ENCODE measurements at places on chromosomes 3 and 15.

DNA sequence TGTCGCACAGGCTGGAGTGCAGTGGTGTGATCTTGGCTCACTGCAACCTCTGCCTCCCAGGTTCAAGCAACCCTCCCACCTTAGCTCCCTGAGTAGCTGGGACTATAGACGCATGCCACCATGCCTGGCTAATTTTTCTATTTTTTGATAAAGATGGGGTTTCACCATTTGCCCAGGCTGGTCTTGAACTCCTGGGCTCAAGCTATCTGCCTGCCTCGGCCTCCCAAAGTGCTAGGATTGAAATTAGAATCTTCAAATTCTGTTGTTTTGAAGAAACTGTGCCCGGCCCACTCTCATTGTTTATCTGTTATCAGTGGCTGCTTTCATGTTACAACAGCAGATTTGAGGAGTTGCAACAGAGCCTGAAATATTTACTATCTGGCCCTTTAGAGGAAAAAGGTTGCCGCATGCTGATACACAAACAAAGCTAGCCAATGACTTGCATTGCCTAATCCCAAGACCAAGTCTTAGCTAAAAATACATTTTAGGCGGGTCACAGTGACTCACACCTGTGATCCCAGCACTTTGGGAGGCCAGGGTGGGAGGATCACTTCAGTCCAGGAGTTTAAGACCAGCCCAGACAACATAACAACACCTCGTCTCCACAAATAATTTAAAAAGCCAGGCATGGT is 43.2 kb upstream of the PPP4R2 start:
- no peak for DNase-seq

DNA sequence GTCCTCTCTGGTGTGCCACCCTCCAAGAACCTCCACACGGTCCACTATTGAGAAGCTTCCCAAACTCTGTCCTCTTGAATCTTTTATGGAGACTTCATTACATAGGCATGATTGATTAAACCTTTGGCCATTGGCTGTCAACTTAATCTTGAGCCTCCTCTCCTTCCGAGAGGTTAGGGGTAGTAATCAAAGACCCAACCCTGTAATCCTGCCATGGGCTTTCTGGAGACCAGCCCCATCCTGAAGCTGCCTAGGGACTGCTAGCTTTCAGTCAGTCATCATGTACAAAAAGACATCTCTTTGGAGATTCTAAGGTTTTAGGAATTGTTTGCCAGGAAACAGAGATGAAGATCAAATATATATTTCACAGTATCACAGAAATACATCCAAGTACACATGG is 37.0 kb downstream of the APH1B start:
- no peak for DNase-seq

DNA sequence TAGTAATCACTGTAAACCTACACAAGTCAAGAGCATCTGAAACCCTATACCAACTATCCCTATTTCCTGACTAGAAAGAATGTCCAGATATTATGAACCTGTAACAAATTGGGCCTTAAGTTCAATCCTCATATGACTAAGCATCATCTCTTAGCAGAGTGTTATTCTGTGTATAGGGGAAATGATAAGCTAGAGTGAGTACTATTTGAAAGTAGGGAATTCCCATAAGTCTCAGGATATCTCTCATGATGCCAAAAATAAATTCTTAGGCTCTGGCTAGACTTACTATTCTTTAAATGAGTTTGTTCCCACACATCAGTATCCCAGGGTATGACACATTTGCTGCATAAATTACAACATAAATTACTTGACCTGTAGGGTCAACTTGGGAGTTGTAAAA is 15.3 kb downstream of the MRPL47 start:
- DNase-seq = no peak

DNA sequence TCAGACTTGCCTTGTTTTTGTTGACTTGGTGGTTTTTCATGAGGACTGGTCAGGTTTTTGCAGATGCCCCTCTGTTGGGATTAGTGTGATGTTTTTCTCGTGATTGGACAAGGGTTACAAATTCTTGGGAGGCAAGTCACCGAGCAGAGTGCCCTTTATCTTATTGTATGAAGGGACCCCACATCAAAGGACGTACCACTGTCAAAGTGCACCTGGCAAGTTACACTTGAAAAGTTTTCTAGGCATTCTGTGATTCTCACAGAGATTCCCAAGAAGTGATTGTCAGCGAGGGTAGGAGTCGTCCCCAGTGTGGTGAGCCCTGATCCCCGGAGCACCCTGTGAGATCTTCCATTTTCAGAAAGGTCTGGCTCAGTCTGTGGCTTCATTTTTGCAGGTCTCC is 110.1 kb downstream of the POLR2M start:
- DNase-seq = no peak

DNA sequence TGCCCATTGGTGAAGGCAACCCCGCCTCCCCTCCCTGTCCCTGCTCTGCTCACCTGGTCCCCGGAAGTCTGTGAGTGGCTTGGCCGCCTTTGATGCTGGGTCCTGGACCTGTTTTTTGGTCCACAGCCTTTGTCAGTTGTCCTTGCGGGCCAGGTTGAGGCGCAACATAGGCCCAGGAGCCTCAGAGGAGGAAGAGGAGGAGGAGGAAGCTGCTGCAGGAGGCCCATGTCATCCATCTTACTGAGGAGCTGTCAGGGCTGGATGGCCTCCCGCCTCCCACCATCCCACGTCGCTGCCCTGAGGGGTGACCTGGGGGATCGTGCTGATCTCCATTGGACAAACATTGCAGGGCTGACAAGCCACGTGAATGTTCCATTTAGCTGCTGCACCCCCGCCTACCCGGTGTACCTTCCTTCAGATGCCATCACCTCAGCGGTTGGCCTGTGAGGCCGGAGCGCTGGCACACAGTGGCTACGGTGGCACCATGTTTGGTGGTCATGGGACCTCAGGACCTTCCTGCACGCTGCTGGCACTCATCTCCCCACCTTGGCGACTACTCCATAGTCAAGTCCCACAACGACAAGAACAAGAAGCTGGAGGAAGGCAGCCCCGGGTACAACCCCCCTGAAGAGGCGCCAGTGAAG is 106.3 kb downstream of the SMAD6 start:
- no peak for DNase-seq

DNA sequence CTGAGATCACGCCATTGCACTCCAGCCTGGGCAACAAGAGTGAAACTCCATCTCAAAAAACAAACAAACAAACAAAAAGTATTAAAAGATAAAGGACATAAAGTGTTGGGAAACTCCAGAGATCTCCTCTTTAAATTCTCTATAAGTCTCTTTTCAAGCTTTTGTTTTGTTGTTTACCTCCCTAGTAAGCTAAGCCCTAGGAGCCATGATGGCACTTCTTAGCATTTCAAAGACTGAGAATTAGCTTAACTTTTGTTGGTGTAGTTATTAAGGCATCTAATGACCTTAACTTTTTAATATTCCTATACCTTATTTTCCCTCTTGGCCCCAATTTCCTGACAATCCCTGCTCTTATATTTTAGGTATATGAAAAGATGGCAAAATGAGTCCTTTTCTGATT is 157.3 kb downstream of the ZNF609 start:
- no peak for DNase-seq

GRCh38 chr3:8755564-8756237 is 13.7 kb downstream of the OXTR start:
- DNase-seq = no peak

GRCh38 chr15:66153549-66154415 is 99.8 kb downstream of the MEGF11 start:
- DNase-seq = no peak

DNA sequence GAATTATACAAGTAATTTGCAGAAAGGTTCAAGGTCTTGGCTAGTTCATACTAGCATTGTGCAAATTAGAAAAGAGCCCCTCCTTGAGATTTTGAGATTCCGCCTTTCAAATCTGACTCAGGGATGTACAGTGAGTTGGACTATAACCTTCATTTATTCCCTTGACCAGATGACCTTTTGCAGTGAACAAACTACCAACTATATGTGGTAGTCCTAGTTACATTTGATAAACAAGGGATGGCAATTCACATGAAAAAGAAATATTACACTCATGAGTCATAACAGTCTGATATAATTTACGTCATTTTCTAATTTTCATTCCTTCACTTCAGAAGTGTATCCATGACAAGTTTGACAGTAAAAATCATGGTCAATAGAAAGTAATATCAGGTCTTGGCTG is 860.4 kb downstream of the ROBO1 start:
- no peak for DNase-seq

GRCh38 chr3:169348929-169349621 is 314.4 kb downstream of the MECOM start:
- DNase-seq = no peak

DNA sequence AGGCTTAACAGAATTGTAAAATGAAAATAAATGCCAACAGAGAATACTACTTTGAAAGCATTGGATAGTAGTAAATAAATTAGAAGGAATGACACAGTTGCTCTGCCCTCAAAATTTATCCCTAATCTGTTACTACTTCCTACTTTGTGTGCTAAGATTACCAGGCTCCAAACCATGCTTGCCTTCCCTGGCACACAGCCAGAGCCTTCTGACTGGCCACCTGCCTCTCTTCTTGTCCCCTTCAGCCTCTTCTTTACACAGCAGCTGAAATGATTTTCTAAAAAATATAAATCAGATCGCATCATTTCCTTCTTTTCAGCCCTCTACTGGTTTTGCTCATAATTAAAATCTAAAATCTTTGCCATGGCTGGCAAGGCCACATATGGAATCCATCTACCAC is 334.1 kb downstream of the FHIT start:
- no peak for DNase-seq

DNA sequence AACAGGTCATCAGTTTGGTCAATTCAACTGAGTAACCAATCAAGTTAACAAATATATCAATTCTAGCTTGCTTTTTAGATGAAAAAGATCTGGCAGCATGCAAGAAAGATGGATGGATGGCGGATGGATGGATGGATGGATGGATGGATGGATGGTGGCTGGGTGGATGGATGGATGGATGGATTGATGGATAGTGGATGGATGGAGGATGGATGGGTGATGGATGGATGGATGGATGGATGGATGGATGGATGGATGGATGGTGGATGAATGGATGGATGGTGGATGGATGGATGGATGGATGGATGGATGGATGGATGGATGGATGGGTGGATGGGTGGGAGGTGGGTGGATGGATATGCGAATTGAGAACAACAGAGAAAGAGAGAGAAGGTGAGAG is 303.7 kb upstream of the IGF1R start:
- no peak for DNase-seq

- DNase-seq = no peak
These were observed 78.0 kb upstream of the RARB start for GRCh38 chr3:25349828-25350724.

DNA sequence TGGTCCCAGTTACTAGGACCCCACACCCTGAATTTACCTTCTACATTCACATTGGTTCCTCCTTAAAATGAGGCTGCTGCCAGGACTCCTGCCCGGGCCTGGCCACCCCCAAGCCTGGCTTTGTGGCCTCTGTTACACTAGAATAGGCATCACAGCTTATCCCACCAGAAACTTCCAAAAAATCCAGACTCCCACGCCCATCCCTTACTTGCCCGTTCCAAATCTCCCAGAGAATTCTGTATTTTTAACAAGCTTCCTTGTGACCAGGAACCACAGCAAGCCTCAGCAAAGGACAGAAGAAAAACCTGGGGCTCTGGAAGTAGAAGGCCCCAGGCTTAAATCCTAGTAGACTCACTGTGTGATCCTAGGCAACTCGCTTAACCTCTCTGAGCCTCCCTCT is 36.0 kb upstream of the SLC6A1 start:
- DNase-seq = no peak

- no peak for DNase-seq
These were observed 3.8 kb downstream of the NCEH1 start for GRCh38 chr3:172707030-172707429.

GRCh38 chr3:44442596-44443309 is 34.7 kb downstream of the ZNF445 start:
- no peak for DNase-seq

- DNase-seq = no peak
These were observed 771.1 kb upstream of the GRM7 start for GRCh38 chr3:6089780-6090179.

- no peak for DNase-seq
These were observed 21.4 kb downstream of the CHL1 start for GRCh38 chr3:217948-218347.

GRCh38 chr3:194040516-194041273 is 95.3 kb upstream of the HES1 start:
- no peak for DNase-seq

GRCh38 chr3:12891985-12892839 is 50.8 kb upstream of the RPL32 start:
- DNase-seq = no peak

DNA sequence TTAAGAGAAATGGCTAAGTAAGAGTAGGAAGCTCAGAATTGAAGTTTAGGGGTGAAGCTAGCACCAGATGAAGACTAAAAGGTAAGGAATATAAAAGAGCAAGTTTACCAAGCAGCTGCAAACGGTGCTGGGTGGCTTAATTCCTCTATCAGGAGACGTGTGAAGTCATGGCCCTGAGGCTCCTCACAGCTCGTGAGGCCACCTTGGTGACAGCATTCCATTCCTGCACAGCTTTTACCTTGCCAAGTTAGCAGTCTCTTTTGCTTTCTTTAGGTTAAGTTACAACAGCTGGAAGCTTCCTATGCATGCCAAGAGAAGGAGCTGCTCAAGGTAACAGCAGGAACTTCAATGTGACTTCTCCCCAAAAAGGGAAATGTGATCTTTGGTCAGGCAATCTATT is 6.4 kb downstream of the TMCO5A start:
- DNase-seq = no peak

DNA sequence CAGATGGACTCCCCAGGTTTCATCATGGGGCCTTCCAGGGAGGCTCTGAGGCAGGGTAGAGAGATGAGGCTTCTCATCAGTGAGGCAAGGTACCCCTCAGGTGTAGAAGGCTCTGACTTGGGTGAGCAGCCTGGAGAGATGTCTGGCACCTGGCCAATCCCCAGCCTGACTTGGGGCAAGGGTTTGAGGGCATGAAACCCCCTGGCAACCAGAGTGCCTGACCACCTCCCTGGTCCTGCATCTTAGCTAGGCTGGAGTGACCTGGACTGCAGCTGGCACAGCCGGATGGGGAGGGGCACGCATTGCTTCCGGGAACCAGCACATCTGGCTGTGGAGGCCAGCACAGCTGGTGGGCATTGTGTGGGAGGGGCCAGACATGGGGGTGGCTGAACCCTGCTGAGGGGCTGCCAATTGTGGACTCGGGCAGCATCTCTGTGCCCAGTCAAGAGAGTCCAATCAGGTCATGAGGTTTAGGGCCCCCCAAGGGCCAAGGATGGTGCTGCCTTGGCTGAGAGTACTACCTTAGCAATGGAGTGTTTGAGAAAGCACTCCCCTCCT is 1.9 kb downstream of the ZBTB47 start:
- DNase-seq = no peak

DNA sequence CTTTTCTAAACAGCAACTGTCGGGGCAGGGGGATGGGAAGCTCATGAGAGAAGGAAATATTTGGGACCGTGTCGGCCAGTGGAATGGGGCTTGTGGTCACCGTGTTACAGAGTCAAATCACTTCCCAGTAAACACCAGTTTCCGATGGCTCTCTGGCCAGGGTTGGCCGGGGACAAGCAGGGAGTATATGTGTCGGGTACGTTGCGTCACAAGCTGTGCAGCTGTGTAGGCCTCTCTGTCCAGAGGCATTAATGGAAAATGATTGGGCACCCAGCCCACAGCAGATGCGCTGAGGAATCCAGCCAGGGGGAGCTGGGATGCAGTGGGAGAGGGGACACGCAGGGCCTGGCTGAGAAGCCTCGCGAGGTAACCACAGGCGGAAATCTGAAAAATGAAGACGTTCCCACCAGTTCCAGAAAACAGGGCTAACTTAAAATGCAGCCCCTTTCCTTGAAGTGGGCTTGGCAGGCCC is 15.8 kb upstream of the ALDH1A3 start:
- DNase-seq = no peak

- DNase-seq = no peak
These were observed 52.8 kb upstream of the UTS2B start for GRCh38 chr3:191383124-191383523.
